Activated T-cell treated with anti-CD3 and anti-CD28 coated beads for 1 hour (primary cell): ENCODE measurements at places on chromosomes 2 and 18.

DNA sequence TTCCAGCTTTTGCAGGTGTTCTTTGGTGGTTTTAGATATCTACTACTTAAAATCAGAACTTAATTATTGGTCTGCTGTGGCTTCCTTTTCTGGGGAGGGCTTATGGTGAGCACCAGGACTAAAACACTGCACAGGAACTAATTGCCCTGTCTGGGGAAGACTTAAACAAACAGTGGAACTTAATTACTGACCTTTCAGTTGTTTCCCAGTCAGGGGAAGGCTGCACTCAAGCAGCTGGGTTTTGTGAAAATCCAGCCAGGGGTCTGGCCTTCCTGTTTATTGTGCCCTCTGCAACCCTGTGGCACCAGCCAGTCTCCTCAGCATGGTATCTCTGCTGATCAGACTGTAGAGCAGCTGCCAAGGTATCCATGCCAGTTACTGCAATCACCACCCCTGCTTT is 398.2 kb downstream of the ADCYAP1 start:
- no peak for DNase-seq

DNA sequence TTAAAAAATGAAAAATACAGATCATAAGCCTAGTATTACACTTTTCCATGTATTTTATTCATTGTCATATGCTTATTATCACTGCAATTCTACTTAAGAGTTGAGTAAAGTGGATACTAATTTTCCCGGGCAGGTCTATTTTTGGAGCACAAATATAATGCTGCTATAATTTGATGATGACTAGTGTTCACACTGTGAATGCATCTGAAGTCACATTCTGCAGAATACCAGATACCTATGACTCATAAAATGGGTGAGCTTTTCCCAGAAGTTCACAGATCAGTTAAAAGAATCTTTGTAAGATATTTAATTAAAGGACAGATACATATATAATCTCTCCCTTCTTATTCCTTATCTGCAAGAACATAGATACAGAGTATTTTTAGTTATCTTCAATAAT is 79.8 kb upstream of the MC4R start:
- DNase-seq: no peak

- no peak for DNase-seq
Observed at GRCh38 chr2:96808176-96808837, 7.8 kb upstream of the CNNM3 start.

- no peak for DNase-seq
Observed at GRCh38 chr2:28692411-28692810, 59.2 kb upstream of the PPP1CB start.

- no peak for DNase-seq
Observed at GRCh38 chr2:229725716-229726574, 11.6 kb upstream of the DNER start.

DNA sequence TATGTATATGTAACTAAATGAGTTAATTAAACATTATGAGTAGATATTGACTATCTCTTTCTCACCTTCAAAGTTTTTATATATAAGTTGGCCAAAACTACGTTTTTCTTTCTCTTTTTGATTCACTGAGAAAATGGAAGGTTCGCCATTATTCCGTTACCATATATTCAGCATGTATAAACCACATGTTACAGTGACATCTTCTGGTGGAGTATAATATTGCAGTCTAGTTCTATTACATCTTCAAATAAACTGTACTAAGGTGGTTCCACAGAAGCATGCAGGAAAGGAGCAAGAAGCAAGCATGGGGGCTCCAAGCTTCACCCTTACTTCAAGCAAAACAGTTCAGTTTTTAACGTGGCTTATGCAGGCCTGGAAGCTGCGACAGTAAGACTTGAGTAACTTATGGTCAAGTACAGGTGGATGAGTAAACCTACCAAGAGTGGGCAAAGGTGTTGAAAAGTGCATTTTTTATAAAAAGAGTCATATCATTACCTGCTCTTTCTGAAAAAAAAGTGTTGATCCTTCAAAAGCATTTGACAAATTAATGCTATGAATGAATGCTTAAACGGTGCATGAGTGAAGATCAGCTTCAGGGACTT is 129.8 kb upstream of the RAB6C start:
- no peak for DNase-seq

DNA sequence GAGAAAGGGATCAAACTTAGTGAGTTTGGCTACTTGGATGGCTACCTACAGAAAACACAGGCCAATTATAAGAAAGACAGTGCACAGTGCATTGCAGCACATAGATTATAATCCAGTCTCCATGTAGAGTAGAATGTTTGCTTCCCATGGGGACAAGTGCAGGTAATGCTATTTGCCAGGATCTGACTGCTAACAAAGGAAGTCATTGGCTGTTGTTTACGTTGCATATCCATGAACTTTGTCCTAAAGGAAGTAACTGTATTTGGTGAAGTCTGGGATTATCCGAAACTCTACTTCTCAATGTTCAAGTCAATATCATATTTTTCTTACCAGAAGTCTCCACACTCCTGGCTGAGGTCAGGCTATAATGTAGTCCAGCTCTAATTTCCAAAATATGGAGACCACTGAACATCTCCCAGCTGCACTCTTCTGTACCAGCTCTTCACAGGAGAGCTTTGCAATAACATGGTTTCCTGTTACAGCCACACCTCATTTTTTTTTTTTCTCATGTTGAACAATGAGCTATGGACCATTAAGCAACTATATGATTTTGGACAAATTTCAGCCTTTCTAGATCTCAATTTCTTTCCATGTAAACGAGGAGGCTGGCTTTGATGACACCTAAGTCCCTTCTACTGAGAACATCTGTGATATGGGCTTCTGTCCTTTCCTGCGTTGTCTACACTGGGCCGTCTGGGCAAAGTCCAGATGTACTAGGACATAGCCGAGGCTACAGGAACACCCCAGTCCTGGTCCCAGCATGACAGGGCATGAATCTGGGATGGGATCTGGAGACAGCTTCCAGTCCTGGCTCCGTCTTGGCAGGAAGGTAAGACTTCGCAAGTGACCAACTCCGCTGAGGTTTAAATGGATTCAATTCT is 154.8 kb downstream of the LAMA1 start:
- no peak for DNase-seq

- no peak for DNase-seq
Observed at GRCh38 chr2:23661276-23662050, 265.5 kb downstream of the ATAD2B start.

GRCh38 chr2:44559108-44559507 is 197.4 kb downstream of the CAMKMT start:
- no peak for DNase-seq

GRCh38 chr2:127634066-127634617 is 11.8 kb upstream of the GPR17 start:
- no peak for DNase-seq

GRCh38 chr18:74825460-74825859 is 227.8 kb downstream of the ZNF407 start:
- no peak for DNase-seq
